ENCODE measurements at places on chromosomes 1 and 21.

DNA sequence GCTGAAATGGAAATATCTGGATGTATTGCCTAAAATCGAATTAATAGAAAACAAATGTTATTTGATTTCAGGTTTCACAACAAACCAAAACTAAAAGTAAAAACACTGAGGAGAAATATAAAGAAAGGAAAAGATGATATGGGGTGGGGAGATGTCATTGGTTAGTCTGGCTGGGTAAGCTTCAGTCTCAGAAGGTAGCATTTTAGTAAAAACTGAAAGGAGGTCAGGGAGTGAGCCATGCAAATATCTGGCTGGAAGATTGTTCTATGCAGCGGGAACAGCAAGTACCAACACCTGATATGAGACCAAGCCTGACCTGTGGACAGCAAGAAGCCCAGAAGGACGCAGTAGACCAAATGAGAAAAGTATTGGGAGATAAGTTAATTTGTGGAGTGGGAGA is 264.6 kb downstream of the LRRC40 start:
- no peak for DNase-seq

DNA sequence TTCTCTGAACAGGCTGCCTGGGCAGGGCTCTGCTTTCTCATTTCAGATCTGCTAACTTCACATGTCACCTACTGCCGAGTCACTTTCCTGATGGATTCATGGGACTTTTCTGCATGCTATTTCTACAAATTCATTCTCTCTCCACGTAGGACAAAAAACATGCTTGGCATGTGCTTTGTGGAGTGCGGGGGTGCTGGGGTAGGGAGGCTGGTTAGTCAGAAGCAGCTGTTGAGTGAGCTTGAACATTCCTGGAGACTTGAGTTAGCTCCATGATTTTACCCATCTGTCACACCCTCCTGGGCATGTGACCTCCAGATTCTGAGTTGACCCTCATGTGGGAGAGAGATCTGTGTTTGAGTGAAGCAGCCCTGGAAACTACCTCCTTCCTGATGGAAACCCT is 71.4 kb downstream of the UCK2 start:
- DNase-seq: no peak

DNA sequence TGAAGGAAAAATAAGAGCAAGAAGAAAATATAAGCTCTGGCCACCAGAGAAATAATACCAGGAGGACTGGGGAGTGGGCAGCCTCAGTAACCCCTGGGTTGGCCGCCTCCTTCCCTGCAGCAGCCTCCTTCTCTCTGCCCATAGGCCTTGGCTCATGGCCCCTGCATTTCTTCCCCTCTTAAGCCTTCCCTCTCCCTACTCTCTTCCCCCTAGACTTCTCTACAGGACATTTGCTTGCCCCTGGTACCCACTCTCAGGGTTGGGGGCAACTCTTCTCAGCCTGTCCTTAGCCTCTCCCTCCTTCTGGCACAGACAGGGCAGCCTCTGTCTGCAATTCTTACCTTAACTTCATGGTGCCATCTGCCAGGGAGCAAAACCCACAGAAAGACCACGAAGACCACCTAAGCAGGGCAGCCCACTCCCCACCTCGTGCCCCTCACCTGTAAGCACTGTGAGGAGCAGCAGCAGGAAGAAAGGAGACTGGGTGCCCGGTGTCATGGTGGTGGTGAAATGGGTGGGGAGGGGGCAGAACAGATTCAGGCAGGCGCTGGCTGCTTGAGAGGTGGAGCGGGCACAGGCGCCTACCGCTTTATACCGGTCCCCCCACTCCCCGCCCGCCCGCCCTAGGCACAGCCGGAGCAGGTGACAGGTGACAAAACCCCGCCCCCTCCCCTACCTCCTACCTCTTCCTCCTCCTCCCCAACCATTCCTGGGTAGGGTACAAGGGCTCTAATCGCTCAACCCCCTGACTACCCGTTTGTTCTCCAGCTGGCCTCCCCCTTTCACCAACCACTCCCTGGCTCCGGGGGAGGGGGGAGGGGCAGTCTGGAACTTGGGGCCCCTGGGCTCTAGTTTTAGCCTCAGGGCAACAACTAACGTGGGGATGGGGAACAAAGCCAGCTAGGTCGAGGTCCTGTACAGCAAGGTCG is 15.1 kb downstream of the THBS3 start:
- no peak for DNase-seq

GRCh38 chr1:174397261-174397660 is 50.5 kb upstream of the GPR52 start:
- no peak for DNase-seq

GRCh38 chr21:42524341-42525028 is 10.8 kb downstream of the SLC37A1 start:
- DNase-seq: peak; percentile 24

DNA sequence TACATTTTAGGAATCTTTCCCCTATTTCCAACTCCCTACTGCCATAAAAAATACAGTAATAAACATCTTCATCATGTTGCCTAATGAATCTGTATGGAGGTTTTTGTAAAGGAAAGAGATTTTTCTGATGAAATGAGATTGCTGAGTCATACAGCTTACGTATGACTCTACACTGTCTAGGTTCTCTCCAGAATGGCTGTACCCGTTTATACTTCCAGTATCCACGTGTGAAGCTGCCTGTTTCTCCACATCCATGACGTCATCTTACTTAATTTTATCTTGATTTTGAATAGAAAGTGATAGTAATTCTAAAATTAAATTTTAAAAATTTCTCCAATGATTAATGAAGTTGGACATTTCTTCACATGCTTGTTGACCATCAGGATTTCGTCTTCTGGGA is 103.7 kb downstream of the COQ8A start:
- no peak for DNase-seq

- DNase-seq: no peak
These were observed 8.2 kb upstream of the TGFBR3 start for GRCh38 chr1:91894036-91894761.

- DNase-seq: no peak
These were observed 250.2 kb downstream of the CACNA1E start for GRCh38 chr1:181733486-181733885.

DNA sequence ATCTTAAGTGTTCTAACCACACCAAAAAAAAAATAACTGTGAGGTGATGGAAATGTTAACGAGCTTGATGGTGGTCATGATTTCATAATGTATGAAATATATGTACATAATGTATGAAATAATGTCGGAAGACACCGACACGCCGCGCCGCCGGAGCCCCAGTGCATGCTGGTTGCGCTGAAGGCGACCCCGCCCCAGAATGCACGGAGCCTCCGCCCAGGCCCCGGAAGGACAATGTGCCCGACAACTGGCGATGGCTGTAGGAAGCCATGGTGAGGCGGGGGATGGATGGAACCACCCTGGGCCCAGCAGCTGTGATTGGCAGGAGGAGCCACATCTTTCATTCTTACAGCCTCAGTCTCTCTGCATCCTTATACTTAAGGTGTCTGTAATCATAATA is 7.4 kb downstream of the OR2T10 start:
- no peak for DNase-seq
